Cortex of kidney (tissue), 1 donor: ENCODE measurements at places on chromosomes 11 and 22.

- no peak for DNase-seq
These were observed 172.6 kb downstream of the SHANK2 start for GRCh38 chr11:71079795-71080194.

- no peak for DNase-seq
These were observed 54.2 kb upstream of the CLDN5 start for GRCh38 chr22:19578180-19579004.

DNA sequence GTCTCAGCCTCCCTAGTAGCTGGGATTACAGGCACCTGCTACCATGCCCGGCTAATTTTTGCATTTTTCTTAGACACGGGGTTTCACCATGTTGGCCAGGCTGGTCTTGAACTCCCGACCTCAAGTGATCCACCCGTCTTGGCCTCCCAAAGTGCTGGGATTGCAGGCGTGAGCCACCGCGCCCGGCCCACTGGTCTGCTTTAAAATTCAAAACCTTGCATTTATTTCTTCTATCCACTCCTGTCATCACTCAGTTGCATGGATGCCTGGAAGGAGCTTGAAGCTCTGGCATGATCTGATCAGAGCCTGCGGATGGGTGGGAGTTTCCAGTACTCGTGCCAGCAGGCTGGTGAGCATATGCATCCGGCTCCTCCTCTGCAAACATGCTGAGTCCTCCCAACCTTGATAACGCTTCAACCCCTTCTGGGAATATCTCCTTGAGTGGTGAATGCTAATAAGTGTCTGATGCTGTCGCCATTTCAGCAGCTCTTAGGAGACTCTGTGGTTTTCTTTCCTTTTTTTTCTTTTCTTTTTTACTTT lies 39.6 kb downstream of the UBASH3B start:
- no peak for DNase-seq

DNA sequence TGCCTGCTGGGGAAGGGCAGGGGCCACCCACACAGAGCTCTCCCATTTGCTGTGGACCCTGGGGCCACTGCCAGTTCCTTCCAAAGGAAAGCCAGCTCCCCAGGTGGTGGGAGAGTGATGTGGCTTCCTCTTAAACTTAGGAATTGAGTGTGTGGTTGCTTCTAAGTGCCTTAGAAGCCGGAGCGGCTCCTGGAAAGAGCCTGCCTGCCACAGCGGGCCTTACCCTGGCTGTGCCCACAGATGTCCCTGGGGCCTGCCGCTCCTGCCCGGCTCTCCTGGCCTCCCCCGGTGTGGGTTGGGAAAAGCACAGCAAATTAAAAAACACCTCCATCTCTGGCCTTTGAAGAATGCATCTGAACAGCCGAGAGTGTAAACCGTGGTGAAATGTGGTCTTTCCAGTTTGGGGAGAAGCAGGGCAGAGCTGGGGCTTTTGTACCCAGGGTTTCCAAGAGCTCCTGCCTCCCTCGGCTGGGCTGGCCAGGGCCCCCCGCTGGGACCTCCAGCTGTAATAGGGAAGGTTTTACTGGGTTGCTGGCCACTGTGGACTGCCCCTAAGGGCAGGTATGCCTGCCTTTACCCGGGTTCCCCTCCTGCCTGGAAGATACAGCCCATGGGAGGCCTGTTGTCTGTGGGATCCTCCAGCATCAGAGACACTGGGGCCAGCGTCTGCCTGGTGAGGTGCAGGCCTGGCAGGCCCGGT lies 30.2 kb downstream of the LRP5 start:
- no peak for DNase-seq
